ENCODE measurements at places on chromosomes 6 and 20. TPM values are rescaled to one million over a fixed set of nuclear protein-coding genes. Genes with fewer than 3 reads are reported as not detected.

Gene RUNX2
- total RNA-seq = 0.18 TPM

Gene POM121L2
- total RNA-seq = not detected

Gene BCL2L1
- 38.5 TPM for total RNA-seq

Gene L3MBTL1
- 6.3 TPM for total RNA-seq

Gene GRIK2
- 0.76 TPM for total RNA-seq

Gene TRDN
- 2.7 TPM for total RNA-seq

Gene ZSCAN9
- 20.4 TPM for total RNA-seq

Gene TP53INP2
- 2.4 TPM for total RNA-seq

Gene LTB
- total RNA-seq = 0.35 TPM

Gene ZBTB46
- 20.0 TPM for total RNA-seq

Gene SLPI
- not detected for total RNA-seq

Gene RSPO3
- total RNA-seq = not detected

Gene IGF2R
- total RNA-seq = 29.4 TPM

Gene TCP1
- 375 TPM for total RNA-seq

Gene ANKRD6
- 10.5 TPM for total RNA-seq

Gene NKX2-2
- total RNA-seq = not detected

Gene IL17A
- 0.03 TPM for total RNA-seq

Gene FRMD1
- total RNA-seq = not detected

DNA sequence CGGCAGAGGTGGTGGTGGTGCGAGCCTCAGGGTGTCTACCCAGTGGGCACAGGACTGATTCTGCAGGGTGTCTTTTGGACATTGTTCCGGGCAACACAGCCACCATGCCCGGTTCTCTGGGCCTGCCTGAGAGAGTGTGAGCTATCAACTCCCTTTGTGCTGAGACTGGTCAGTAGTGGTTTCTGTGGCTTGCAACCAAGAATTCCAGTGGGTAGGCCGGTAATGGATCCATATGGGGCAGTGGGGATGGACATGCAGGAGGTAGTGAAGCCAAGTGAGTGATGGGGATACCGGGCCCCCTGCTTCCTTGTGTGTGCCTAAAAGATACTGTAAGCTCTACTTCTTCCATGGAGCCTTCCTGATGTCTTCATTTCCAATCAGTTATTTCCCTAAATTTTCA is 71.0 kb downstream of the CDC5L start:
- no peak for DNase-seq

GRCh38 chr6:73691512-73691911 is 4.5 kb upstream of the CD109 start:
- no peak for DNase-seq

DNA sequence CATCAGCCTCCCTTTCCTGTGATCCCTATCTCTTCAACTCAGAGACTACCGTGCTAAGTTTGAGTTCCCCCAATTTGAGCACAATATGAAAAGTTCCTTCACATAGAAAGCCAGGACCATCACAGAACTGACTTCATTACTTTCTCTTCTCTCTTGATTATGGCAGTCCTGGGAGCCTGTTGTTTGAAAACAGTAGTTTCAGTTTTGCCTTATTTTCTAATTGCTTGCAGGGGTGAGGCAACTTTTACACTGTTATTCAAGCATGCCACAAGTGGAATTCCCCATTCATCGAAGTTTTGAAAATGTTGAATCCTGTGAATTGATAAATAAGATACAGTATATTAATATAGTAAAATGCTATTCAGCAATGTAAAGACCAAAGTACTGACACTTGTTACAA is 569.7 kb upstream of the MARCKS start:
- DNase-seq = no peak

DNA sequence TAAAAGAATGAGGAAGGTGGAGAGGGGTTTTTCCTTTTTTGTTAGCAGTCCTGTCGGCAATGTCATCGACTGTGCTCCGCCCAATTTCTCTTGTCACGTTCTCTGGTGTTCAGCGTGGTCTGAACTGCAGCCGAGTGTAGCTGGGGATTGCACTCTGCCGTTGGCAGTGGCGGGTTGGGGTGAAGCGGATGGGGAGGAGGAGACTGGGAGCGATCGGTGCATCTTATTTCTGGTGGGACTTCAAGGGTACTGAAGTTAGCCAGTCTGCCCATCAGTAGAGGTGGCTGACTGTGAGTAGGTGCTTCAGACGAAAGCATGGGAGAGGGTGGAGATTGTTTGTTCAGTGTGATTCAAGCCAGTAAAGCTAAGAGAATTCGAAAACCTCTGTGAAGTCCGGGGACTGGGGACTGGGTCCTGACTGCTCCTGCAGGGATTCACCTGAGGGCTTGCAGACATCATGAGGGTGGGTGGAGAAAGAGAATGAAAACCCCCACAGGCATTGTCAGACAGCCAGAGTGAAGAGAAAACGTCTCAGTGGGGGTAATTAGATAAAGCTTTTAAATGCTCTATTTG is 5.1 kb downstream of the RREB1 start:
- DNase-seq = no peak

GRCh38 chr6:167472148-167472547 is 147.3 kb downstream of the TTLL2 start:
- DNase-seq = no peak

DNA sequence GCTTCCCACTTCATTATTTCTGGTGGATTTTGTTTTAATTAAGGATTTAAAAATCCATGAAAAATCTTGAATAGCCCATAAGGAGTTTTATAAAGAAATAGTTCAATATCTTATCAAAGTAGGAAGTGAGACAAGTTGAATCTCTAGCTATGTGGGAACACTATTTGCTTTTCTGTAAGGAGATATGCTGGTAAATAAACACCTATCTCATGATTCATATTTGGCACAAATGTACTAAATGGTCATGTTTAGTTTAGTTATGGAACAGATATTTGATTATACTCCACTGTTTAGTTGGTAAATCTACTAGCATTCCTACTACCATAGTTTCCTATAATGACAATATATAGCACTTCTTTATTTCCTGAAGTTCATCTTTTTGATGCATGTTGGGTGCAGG is 239.9 kb upstream of the CEP162 start:
- no peak for DNase-seq

GRCh38 chr6:141443032-141443431 is 689.7 kb upstream of the GJE1 start:
- no peak for DNase-seq

- peak; percentile 16 for DNase-seq
These were observed 1.7 kb downstream of the SDCBP2 start for GRCh38 chr20:1327241-1327653.

GRCh38 chr6:19827247-19827646 is 9.9 kb upstream of the ID4 start:
- DNase-seq = no peak

- no peak for DNase-seq
These were observed 92.9 kb downstream of the PLEKHG1 start for GRCh38 chr6:150692604-150693003.

DNA sequence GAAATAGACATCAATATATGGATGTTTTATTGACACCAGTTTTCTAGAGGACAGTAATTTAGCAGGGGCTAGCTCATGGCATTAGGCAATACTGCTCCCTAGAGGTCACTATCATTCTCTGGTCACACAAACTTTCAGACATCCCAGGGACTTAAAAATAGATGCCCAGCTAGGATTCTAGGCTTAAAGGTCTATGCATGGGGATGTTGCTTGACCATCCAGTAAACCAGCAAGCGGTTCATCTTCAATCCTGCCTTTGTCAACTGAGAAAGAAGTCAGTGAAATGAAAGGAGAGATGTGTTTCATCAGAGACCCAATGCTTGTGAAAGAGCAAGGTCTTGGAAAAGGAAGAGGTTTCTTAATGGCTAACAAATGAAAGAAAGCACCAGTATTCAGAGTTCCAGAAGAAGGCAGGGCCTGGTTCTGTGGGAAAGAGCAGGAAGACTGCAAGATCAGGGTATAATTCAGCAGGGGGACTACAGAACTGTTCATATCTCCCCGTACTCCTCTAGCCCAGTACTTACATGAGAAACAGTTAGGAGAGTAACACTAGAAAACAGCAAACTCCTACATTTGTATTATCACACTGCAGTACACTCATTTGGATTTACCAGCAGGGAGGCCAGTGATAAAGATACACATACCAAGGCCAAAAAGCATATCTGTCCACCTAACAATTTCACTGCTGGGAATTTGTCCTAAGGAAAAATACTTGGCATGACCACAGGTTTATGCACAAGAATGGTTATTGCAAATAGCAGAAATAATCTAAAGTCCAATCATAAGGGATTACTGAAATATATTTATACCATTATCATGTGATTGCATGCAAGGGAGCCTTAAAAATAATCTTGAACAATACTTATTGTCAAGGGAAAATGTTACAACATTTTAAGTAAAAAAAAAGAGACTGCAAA is 151.4 kb upstream of the LAMA2 start:
- peak; percentile 16 for DNase-seq

GRCh38 chr6:161215876-161216615 is 57.8 kb downstream of the AGPAT4 start:
- no peak for DNase-seq

DNA sequence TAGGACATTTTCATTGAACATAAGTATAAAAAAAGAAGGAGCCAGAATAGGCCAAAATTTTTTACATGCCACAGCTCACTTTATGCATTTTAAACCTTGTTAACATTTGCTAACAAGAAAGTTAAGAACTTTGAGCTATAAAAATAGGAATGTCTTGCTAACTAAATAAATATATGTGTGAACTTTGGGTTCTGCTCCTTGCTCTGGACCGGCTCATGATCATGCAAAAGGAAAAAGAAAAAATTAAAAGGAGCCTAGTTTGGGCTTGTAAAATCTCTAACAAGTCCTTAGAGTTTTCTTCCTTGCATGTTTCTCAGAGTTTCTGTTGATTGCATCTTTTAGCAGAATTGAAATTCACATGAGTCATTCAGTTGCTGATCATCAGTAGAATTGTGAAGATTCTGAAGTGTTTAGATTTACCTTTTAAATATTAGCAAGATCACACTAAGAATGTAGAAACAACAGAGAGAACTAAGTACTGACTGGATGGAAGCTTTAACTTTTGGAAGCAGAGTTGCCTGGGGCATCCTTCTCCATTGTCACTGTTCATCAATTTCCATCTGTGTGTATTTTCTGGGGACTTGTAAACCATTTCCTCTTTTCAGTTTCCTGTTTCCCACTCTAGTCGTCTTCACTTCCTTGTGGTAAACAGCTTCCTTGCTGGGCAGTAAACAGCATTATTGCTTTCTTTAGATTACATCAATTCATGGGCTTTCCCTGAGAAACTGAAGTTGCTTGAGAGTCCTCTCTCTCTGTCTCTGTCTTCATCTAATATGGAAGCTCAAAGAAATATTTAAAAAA is 458.4 kb upstream of the BTBD3 start:
- no peak for DNase-seq

GRCh38 chr20:24634855-24635254 is 165.4 kb downstream of the SYNDIG1 start:
- DNase-seq = peak; percentile 66

GRCh38 chr6:90284236-90285041 is 12.2 kb downstream of the BACH2 start:
- DNase-seq = no peak

DNA sequence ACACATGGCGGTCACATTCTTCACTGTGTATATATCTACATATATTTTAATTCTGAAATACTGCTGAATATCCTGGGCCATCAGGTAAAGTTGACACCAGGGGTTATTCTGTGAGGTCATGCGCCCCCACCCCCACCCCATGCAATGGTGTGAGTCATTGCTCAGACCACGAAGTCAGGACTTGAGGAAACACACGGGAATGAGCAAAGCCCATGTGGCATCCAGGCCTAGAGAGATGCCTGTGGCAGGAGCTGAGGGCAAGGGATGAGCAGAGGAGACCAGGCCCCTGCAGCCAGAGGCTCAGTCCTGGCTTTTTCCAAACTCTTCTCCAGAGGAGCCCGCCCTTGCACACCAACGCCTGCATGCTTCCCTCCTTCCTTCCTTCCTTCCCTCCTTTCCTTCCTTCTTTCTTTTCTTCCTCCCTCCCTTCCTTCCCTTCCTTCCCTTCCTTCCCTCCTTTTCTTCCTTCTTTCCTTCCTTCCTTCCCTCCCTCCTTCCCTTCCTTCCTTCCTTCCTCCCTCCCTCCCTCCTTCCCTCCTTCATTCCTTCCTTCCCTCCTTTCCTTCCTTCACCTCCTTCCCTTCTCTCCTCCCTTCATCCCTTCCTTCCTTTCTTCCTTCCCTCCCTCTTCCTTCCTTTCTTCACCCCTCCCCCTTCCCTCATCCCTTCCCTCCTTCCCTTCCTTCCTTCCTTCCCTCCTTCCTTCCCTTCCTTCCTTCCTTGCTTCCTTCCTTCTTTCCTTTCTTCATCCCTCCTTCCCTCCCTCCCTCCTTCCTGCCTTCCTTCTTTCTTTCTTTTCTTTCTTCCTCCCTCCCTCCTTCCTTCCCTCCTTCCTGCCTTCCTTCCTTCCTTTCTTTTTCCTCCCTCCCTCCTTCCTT is 72.0 kb upstream of the INSM1 start:
- DNase-seq = no peak

DNA sequence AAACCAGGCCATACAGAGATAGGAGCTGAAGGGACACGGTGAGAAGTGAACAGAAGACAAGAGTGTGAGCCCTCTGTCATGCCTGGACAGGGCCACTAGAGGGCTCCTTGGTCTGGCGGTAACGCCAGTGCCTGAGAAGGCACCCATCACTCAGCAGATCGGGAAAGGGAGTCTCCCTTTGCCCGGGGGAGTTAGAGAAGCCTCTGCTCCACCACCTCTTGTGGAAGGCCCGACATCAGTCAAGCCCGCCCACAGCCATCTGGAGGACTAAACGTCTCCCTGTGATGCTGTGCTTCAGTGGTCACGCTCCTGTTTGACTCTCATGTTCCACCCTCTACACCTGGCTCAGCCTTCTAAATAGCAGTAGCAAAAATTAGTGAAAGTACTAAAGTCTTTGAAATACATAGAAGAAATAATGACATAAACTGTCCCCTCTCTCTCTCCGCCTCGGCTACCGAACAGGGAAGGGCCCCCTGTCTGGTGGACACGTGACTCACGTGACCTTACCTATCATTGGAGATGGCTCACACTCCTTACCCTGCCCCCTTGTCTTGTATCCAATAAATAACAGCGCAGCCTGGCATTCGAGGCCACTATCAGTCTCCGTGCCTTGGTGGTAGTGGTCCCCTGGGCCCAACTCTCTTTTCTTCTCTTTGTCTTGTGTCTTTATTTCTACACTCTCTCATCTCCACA is 66.7 kb downstream of the RPP21 start:
- DNase-seq = peak; percentile 44

- DNase-seq = peak; percentile 88
These were observed 105.7 kb downstream of the ASXL1 start for GRCh38 chr20:32463642-32464400.

DNA sequence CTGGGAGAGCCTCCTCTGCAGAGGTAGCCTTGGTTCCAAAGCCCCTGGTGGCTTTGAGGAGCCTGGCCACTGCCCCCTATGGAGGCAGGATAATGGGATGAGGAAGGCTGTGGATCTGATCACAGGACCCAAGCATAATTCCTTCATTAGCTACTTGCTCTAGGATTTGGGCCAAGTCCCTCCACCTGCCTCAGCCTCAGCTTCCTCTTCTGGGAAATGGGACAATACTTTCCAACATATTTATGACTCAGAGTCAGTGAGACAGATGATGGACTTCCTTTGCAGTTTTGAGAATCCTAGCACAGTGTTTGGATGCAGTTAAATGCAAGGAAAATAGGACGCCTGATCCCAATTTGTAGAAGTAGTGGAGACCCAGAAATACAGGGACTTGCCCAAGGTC is 63.8 kb upstream of the MYL9 start:
- DNase-seq = no peak

GRCh38 chr20:9574181-9574580 is 59.8 kb downstream of the LAMP5 start:
- DNase-seq = no peak

GRCh38 chr6:83633149-83633548 is 75.8 kb downstream of the SNAP91 start:
- no peak for DNase-seq

- DNase-seq = peak; percentile 91
These were observed 1.2 kb downstream of the TGIF2 start for GRCh38 chr20:36574366-36575135.
